Renal cortical epithelial cell (primary cell): ENCODE measurements at places on chromosomes 2 and 18. TPM values are rescaled to one million over a fixed set of nuclear protein-coding genes. Genes with fewer than 3 reads are reported as not detected.
A peak's percentile ranks its signal among the peaks of the same experiment; 100 is the strongest.

- peak; percentile 26 for DNase-seq
Observed at GRCh38 chr2:74702001-74702715, 48.1 kb downstream of the SEMA4F start.

- DNase-seq: no peak
Observed at GRCh38 chr2:239589833-239590232, 189.0 kb upstream of the HDAC4 start.

GRCh38 chr2:112699984-112700667 lies 20.7 kb upstream of the NT5DC4 start:
- no peak for DNase-seq

- peak; percentile 48 for DNase-seq
Observed at GRCh38 chr2:46657042-46657504, 177.7 kb downstream of the TMEM247 start.

DNA sequence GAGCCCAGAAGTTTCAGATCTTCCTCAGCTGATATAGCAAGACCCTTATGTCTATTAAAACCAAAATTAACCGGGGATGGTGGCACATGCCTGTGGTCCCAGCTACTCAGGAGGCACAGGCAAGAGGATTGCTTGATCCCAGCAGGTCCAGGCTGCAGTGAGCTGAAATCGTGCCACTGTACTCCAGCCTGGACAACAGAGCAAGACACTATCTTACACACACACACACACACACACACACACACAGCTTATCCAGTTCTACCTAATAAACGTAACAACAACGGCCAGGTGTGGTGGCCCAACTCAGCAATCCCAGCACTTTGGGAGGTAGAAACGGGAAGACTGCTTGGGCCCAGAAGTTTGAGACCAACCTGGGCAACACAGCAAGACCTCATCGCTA lies 7.5 kb downstream of the LPIN2 start:
- DNase-seq: no peak

DNA sequence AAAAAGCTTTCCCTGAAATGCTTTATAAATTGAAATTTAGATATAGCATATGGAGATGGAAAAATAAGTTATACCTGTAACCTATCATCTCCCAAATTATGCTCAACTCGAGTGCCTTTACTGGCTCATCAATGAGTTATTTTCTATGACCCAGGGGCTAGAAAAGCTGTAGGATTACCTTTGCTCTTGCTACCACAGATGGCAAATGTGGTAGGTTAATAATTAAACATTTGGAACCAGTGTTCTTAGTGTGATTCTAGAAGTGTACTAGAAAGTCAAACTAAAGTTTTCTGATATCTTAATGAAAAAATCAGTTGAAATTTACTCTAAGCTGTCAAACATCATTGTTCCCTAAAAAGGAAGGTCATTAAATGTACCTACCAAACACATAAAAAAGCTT lies 22.5 kb downstream of the ALS2 start:
- peak; percentile 81 for DNase-seq

- peak; percentile 89 for DNase-seq
Observed at GRCh38 chr2:211367293-211367692, 810.9 kb downstream of the CPS1 start.

GRCh38 chr2:158042245-158042644 lies 59.4 kb upstream of the UPP2 start:
- DNase-seq: no peak

GRCh38 chr2:589281-590130 lies 87.7 kb downstream of the TMEM18 start:
- DNase-seq: peak; percentile 33

GRCh38 chr2:80852079-80852807 lies 547.7 kb upstream of the LRRTM1 start:
- DNase-seq: no peak

- no peak for DNase-seq
Observed at GRCh38 chr2:157181234-157181633, 76.3 kb upstream of the GALNT5 start.

The GAREM2 gene
- total RNA-seq: 0.69 and 3.0 TPM in 2 replicates

The HOXD4 gene
- total RNA-seq: 6.6 and 23.2 TPM in 2 replicates

The ACTG2 gene
- 0.15 TPM in 1 of 2 replicates, not detected in the other for total RNA-seq
